Kidney (tissue), 22 donors: ENCODE measurements at places on chromosomes 4 and X. TPM values are rescaled to one million over a fixed set of nuclear protein-coding genes. Genes with fewer than 3 reads are reported as not detected.

DNA sequence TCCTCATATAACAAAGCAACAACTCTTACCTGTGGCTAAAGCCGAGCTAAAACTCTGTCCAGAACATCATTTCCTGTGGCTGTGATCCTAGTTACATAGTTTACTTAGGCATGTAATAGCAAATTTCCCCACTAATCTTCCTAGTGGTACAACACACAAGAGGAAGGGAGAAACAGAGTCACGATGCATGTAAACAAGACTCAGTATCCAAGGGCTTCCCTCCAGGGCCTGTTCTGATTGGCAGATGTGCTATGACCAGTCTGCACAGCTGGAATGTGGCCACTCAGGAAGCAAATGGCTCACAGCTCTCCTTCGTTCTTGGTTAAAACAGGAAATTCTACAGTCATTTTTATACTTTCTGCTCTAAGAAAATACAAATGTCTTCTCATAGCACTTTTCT is 49.2 kb upstream of the PRSS48 start:
- DNase-seq, result peak; percentile 71
- H3K36me3 ChIP-seq, result no peaks in the 10 kb centered on the region
- H3K27me3 ChIP-seq, result no peaks in the 10 kb centered on the region
- H3K4me1 ChIP-seq, result no peaks in the 10 kb centered on the region
- no peak overlapping the region for H3K4me3 ChIP-seq

The ANXA3 gene
- total RNA-seq, result 79.9 TPM

The IBSP gene
- total RNA-seq, result not detected

DNA sequence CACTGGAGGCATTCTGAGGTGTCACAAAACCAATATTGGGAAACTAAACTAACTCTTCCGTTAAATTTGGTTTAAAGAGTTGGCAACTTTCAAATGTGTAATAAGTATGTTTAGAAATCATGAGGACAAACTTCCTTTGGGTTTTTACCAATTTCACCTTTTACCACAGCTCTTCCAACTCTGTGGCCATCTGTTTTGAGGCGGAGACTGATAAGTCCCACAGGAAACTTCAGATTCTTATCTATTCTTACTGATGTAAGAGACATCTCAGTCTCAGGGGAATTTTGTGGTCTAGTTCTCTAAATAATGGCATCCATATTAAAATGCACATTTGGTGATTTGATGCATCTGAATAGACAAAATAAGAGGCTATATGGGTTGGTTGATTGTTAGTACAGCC is 229.2 kb upstream of the AFF2 start:
- no peak for DNase-seq
- H3K27ac ChIP-seq, result no peak overlapping the region
- no peaks in the 10 kb centered on the region for H3K4me1 ChIP-seq
- no peaks in the 10 kb centered on the region for H3K36me3 ChIP-seq
- no peak overlapping the region for H3K4me3 ChIP-seq

DNA sequence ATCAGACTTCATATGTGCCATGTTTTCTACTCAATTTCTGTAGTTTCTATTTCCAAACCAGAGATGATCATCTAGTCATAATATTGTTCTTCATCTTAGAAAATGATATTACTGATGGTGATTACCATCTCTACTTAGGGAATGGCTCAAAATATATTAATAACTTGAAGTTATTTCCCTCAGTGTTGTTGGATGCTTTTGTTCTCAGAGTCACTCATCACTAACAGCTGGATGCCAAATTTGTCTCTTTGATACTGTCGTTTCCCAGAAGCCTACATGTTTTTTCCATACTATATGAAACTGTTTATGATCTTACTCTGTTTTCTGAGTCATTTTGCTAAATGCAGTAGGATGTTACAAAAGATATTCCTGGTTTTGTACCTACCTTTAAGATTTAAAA is 8.9 kb downstream of the PGAM4 start:
- no peaks in the 10 kb centered on the region for H3K4me1 ChIP-seq
- no peak overlapping the region for H3K4me3 ChIP-seq
- DNase-seq, result no peak
- no peaks in the 10 kb centered on the region for H3K36me3 ChIP-seq

DNA sequence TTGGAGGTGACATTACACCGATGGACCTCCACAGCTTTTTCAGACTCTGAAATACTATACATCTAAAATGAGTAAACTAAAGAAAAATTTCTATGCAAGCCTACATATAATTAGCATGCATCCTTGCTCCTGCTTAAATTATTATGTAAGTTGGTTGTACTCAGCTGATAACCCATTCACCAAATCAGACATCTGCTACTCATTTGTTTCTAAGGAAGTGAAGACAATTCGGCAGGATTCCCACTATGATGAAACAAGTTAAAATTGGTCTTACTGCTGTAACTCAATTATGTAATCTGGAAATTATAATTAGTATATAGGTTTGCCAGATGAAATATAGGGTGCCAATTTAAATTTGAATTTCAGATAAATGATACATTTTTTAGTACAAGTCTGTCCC is 59.5 kb upstream of the FGF13 start:
- H3K27me3 ChIP-seq, result no peaks in the 10 kb centered on the region
- DNase-seq, result no peak
- no peak overlapping the region for H3K4me3 ChIP-seq
- H3K4me1 ChIP-seq, result no peaks in the 10 kb centered on the region
- H3K36me3 ChIP-seq, result no peaks in the 10 kb centered on the region

DNA sequence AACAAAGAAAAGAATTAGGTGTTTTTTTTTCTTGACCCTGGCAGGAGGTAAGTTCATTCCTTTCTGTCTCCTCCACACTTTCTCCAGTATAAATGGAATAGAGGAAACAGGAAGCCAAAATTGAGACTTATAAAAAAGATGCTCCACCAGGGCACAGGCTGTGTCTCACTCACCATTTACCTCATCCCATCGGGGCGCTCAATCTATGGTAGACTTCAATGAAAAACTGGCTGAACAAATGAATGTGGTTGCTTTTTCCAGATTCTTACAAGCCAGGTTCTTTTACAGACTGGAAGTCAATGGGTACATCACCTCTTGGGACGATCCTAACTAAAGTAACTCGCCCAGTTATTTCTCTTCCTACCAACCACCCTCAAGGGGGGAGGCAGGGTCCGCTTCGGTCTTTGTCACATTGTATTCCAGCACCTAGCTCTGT is 685 bp downstream of the COMMD8 start:
- no peak for DNase-seq
- H3K36me3 ChIP-seq, result no peaks in the 10 kb centered on the region
- no peaks in the 10 kb centered on the region for H3K27me3 ChIP-seq
- no peaks in the 10 kb centered on the region for H3K4me1 ChIP-seq

The KLB gene
- total RNA-seq, result not detected

DNA sequence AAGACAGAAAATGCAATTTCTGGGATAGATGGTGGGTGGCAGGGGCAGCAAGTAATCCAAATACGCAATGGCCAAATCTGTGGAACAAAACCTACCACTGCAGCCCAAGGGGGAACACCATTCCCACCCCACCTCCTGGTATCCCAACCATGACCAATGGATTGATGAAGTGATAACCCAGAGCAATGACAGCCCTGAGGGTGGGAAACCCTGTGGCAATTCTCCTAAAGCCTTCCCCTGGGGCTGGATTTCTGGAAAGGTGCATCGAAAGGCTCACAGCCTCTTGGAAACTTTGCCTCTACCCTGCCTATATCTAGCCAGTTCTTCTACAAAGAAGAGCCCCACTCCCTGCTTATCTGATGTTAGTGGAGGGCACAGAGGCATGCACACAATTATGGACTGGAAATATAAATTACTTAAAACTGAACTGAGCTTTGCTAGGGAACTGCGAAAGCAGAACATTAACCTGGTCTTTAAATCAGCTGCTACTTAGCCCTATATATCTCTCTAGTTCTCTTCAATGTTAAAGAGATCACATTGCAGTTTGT is 59.9 kb upstream of the TXK start:
- H3K27ac ChIP-seq, result no peak overlapping the region
- no peak for DNase-seq
- H3K4me1 ChIP-seq, result peaks cover 4% of the 10 kb centered on the region
- H3K36me3 ChIP-seq, result no peaks in the 10 kb centered on the region

The SSX2 gene
- not detected for total RNA-seq

GRCh38 chr4:159398236-159398638 is 295.4 kb downstream of the RAPGEF2 start:
- H3K4me3 ChIP-seq, result no peak overlapping the region
- no peak for DNase-seq
- no peaks in the 10 kb centered on the region for H3K27me3 ChIP-seq
- H3K27ac ChIP-seq, result peak overlapping the region; percentile 61

GRCh38 chr4:67141586-67141985 is 403.7 kb downstream of the CENPC start:
- H3K36me3 ChIP-seq, result no peaks in the 10 kb centered on the region
- no peaks in the 10 kb centered on the region for H3K4me1 ChIP-seq
- no peak for DNase-seq
- H3K4me3 ChIP-seq, result no peak overlapping the region

The P2RY4 gene
- 0.31 TPM for total RNA-seq

DNA sequence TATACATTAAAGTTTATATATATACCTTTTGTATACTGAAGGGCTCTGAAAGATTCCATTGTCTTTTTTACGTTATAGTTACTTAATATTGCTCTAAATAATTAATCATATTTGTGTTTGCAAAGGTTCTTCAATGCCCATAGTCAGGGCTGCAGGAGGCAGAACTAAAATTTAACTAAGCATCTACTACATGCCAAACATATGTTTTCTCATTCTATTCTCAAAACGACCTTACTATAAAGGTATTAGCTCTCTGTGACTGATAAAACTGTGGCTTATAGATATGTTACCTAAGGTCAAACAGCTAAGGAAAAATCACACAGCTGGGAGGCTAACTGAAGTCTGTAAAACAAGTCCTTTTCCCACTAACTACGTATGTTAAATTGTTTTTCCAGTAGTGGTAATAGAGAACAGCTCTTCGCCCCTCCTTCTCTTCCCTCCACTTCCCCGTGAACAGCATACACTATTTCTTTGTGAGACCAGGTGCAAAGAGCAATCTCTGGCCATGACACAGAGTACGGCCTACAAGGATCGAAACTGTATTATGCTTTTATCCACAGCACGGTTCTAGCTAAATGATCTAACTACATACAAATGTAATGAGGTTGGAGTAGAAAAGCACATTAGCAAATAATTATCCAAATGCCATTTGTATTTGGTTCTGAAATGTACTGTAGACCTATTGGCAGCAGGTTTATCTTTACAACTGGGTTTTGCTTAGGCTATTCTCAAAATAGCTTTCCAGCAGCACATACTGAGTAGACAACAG is 1.7 kb downstream of the CNOT6L start:
- H3K27ac ChIP-seq, result peak overlapping the region; percentile 99
- no peaks in the 10 kb centered on the region for H3K27me3 ChIP-seq
- peak overlapping the region; percentile 97 for H3K4me3 ChIP-seq
- peak; percentile 56 for DNase-seq
- no peaks in the 10 kb centered on the region for H3K36me3 ChIP-seq

The TLR7 gene
- total RNA-seq, result 1.7 TPM

DNA sequence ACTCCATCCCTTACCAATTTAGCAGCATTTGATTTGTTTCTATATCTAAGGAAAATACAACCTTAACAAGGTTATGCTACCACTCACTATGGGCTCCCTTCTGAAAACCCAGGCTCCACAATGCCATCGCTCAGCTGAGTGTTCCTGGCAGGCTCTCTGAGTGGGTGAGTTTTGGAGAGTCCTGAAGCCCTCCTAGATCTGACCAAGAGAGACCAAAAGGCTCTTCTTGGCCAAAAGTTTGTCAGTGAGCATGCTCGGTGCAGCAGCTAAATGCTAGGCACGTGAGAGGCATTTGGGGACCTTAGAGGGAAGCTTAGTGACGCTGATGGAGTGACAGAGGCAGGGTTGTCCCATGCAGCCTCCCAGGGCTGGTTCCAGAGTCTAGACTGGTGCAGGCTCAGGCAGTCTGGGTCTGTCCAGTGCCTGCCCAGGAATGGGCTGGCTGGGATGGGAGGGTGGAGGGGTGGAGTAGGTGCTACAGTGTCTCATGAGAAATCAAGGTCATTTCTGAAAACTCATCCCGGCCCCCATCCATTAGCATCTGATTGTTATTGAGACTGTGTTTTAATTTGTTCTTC is 346.8 kb downstream of the NR3C2 start:
- H3K4me3 ChIP-seq, result no peak overlapping the region
- H3K36me3 ChIP-seq, result no peaks in the 10 kb centered on the region
- H3K27ac ChIP-seq, result no peak overlapping the region
- DNase-seq, result no peak
- H3K27me3 ChIP-seq, result no peaks in the 10 kb centered on the region

- no peak overlapping the region for H3K27ac ChIP-seq
- H3K36me3 ChIP-seq, result peaks cover 3% of the 10 kb centered on the region
- H3K27me3 ChIP-seq, result no peaks in the 10 kb centered on the region
- no peak for DNase-seq
These were observed 67.9 kb downstream of the TMLHE start for GRCh38 chrX:155544881-155545280.

DNA sequence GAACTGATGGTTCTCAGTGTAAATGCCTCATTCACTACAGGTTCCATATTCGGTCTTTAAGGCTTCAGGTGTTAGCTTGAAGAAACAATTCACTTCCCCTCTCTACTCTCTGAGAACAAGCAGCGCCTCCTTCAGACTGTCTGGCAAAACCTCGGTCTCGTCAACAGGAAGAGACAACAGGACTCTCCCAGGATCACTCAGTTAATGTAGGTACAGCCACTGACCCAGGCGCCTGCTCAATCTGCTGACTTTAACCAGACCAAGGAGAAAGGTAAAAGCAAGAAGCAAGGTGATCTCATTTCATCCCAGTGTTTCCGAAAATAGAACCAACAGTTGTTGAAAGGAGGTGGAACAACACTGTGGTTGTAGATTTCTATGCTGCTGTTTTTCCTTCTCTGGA is 102.2 kb downstream of the SLC2A9 start:
- H3K27ac ChIP-seq, result no peak overlapping the region
- H3K4me1 ChIP-seq, result no peaks in the 10 kb centered on the region
- H3K27me3 ChIP-seq, result no peaks in the 10 kb centered on the region
- no peak overlapping the region for H3K4me3 ChIP-seq
- H3K36me3 ChIP-seq, result peaks cover 24% of the 10 kb centered on the region

GRCh38 chr4:40446839-40447238 is 111.7 kb downstream of the CHRNA9 start:
- H3K4me1 ChIP-seq, result peaks cover 15% of the 10 kb centered on the region
- H3K4me3 ChIP-seq, result no peak overlapping the region
- no peak overlapping the region for H3K27ac ChIP-seq
- H3K27me3 ChIP-seq, result no peaks in the 10 kb centered on the region
- no peaks in the 10 kb centered on the region for H3K36me3 ChIP-seq

The CLTRN gene
- total RNA-seq, result 30.7 TPM

The USP27X gene
- 4.3 TPM for total RNA-seq

DNA sequence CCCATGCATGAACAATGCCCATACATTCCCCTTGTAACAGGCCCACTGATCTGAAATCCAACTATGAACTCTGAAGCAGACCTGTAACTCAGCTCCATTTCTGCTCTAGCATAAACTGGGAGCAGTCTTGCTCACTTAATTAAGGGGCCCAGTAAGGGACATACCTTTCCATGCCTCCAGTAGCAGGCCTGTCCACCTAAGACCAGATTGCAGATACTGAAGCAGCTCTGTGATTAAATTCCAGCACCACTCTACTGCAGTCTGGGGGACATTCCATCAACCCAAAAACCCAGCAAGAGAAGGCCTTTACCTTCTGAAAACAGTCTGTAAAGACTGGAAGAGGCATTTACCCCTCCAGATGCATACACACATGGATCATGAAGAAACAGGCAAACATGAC is 162.0 kb upstream of the NEIL3 start:
- no peak for DNase-seq
- H3K27me3 ChIP-seq, result no peaks in the 10 kb centered on the region
- no peaks in the 10 kb centered on the region for H3K36me3 ChIP-seq
- no peak overlapping the region for H3K27ac ChIP-seq

GRCh38 chr4:173524218-173525117 is 5.6 kb downstream of the HAND2 start:
- H3K27ac ChIP-seq, result no peak overlapping the region
- H3K4me3 ChIP-seq, result no peak overlapping the region
- no peak for DNase-seq
- no peaks in the 10 kb centered on the region for H3K36me3 ChIP-seq
- H3K4me1 ChIP-seq, result no peaks in the 10 kb centered on the region
